ENCODE measurements at places on chromosomes 11 and 22.
A peak's percentile ranks its signal among the peaks of the same experiment; 100 is the strongest.

DNA sequence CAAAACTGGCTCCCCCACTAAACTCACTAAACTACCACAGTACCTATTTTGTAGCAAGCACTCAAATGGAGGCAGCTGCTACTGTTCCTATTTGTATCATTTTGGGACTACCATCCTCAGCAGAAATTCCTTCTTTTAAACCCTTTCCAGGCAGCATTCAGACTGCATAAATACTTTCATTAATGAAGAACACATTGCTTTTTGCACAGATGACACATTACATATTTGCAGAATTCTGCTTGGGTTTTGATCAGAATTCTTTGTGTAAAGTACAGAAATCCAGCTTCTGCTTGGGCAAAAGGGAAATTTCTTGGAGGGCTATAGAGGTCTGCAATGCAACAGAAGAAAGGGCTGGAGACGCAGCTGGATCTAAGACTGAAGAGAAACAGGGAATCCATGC is 24.2 kb downstream of the RBX1 start:
- DNase-seq: peak; percentile 38

- no peak for DNase-seq
These were observed 4.1 kb downstream of the MIF start for GRCh38 chr22:23898006-23898974.

- DNase-seq: no peak
These were observed 68.2 kb upstream of the ISX start for GRCh38 chr22:34997633-34998299.

GRCh38 chr11:77267962-77268361 is 33.5 kb downstream of the GDPD4 start:
- peak; percentile 33 for DNase-seq

DNA sequence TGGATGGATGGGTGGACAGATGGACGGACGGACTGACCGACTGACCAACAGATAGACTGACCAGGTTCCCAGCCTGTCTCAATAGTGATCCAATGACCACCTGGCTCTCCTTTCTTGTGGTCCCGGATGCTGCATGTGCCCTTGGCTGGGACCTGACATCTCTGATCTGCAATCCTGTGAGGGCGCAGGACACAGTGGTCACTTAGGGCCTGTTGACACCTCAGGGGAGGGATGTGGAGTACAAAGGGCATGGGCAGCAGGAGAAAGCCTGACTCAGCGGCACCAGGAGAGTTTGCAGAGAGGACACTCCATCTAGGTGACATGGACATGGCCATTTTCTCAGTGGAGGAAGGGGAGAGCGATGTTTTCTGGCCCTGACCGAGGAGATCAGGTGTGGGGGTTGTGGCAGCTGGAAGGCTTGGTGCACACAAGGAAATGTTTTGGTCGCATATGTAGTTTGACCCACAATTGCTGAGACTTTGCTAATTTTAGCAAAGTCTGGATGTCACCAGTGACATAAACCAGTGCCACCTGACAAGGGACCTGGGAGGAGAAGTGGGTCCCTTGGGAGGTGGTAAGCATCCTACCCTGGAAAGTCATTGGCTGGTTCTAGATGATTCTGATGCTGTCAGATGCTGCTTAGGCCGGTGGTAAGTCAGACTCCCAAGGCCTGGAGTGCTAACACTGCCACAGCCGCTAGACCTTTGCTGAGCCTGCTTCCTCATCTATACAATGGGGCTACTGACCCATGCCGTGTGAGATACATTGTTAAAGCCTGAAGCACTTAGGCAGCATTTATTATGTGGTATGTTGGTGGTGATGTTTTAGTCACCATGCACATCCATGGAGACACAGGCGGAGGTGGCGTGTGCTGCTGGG is 50.7 kb downstream of the CD82 start:
- DNase-seq: no peak

DNA sequence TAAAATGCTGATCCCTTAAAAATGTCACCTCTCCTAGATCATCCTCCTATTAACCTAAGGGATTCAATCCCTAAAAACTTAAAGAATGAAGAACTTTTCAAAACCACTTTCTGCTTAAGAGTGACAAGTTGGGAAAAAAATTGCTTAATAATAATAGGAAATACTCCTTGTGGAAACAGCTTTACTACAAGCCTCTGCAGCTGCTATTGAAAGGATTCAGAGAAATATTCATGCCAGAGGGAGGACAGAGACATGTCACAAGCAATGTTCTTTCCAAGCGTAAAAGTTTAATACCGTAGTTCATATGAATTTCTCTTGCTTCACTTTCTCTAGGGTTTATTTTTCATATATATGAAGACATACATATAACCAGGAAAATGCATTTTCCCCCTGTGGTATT is 98.2 kb downstream of the ARHGAP20 start:
- DNase-seq: no peak

DNA sequence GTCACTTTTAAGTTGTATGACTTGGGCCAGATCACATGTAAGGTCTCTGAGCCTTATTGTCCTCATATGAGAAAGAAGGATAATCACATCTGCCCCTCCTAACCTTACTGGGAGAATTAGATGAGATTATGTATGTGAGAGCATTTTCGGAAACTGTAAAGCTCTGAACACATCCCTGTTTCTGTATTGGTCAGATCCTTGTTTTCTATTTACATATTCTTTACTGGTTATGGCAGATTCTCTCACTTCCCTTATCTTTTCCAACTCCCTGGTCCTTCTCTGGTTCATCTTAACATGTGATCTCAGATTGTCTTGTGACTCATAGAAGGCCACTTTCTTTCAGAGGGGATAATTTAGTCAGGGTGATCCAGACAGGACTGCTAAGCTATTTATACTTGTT is 41.8 kb downstream of the CCDC81 start:
- no peak for DNase-seq

DNA sequence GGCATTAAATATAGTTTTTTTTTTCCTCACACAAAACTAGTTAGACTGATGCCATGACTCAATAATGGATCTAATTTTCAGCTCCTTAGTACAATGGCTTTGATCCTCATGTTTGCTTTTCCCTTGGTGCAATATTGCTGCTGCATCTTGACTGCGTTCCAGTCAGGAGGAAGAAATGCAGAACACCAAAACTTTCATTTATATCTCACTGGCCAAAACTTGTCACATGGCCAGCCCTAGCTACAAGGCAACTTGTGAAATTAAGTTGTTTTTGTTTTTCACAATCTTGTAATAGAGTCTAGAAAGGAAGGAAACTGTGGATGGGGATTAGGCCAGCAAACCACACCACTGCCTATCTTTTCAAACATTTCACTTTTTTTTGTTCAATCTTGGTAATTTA is 36.7 kb downstream of the SMC1B start:
- DNase-seq: no peak

- peak; percentile 20 for DNase-seq
These were observed 1.2 kb downstream of the CSRP3 start for GRCh38 chr11:19200410-19201201.

DNA sequence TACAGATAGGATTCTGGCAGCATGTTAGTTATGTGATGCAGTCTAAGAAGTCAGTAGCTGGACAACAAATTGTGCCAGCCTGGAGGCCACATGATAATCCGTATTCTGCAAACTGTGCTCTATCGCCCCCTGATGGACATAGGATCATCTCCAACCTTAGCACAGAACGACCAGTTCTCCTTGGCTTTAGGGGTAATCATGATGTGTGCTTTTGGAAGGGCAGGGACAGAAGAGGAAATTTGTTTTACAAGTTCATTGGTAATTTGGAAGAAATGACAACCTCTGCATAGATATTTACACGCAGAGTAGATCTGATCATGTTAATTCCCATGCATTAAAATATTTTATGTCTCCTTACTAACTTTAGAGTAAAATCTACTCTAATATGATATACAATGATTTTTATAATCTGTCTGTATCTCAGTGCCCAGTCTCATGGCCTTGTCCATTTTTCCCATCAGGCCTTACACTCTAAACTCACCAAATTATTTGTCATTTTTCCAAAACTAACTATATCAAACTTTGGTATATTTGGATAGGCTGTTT is 12.1 kb downstream of the OR10D3 start:
- peak; percentile 15 for DNase-seq

GRCh38 chr11:111793863-111794262 is 27.7 kb upstream of the PPP2R1B start:
- no peak for DNase-seq

DNA sequence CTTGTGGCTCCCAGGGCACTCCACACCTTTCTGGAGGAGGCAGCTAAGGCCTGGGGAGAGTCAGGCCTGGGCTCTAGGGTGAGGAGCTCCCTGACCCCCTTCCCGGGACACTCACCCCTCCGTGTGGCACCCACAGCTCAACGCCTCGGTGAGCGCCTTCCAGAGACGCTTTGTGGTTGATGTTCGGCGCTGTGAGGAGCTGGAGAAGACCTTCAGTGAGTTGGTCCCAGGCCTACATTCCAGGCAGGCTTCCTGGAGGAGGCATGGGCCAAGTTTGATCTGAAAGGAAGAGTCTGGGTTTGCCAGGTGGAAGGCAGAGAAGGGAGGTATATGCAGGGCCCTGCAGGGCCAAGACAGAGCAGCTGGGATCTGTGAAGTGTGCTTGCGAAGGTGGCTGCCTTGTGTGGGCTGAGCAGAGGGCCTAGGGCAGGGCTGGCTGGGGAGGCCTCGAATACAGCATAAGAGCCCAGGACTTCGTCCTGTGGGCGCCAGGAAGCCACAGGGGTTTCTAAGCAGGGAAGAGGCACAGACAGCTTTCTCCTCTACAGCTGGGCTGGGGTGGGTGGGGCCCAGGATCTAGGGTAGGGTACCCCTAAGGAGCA is 2.9 kb downstream of the TCIRG1 start:
- DNase-seq: no peak

DNA sequence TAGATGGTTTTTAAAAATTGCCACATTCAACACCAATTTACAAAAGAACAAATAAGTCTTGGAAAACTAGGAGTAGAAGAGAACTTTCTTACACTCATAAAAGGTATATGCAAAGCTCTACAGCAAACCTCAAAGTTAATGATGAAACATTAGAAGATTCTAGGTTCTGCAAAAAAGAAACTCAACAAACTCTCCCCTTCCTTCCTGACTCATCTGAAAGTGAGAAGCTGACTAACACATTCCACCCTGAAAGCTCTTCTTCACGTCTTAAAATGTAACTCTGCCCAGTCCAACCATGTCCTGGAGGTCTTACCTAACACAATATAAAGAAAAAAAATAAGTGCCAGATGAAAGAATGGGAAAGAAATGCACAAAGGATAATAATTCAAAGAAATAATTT is 218.9 kb upstream of the ISX start:
- DNase-seq: no peak

- DNase-seq: peak; percentile 90
These were observed 906.9 kb upstream of the RAG2 start for GRCh38 chr11:37504921-37505320.

DNA sequence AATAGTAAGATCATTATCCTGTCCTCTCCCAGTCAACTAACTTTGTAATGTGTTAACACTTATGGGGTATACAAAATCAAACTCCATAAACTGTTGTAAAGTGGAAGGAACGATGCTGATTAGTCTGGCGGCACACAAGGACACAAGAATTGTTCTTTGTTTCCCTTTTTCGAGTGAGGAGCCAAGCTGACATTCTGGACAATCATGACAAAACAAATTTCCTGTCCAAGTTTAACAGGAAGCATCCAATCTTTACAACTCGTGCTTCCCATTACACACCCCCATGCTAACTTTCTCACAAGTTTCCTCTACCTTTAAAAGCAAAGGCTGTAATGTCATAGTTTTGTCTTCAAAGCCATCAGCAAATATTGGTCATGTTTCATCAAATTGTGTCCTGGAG is 20.4 kb upstream of the LDLRAD3 start:
- no peak for DNase-seq

DNA sequence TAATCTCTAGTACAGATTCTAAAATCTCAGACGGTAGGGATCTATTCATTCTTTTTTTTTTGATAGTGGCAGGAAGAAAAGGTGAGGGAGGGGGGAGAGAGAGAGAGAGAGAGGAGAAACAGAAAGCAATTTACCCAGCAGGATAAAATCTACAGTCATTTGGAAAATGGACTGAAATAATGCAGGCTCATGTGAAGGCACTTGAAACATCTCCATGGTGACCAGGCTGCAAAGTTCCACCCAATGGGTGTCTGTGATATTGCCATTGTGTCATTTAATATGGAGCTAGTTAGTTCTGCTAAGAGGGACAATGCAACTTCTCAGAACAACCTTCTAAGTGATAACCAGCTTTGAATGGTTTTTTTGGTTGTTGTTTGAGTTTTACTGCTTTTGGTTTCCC is 165.2 kb upstream of the RAG2 start:
- no peak for DNase-seq

DNA sequence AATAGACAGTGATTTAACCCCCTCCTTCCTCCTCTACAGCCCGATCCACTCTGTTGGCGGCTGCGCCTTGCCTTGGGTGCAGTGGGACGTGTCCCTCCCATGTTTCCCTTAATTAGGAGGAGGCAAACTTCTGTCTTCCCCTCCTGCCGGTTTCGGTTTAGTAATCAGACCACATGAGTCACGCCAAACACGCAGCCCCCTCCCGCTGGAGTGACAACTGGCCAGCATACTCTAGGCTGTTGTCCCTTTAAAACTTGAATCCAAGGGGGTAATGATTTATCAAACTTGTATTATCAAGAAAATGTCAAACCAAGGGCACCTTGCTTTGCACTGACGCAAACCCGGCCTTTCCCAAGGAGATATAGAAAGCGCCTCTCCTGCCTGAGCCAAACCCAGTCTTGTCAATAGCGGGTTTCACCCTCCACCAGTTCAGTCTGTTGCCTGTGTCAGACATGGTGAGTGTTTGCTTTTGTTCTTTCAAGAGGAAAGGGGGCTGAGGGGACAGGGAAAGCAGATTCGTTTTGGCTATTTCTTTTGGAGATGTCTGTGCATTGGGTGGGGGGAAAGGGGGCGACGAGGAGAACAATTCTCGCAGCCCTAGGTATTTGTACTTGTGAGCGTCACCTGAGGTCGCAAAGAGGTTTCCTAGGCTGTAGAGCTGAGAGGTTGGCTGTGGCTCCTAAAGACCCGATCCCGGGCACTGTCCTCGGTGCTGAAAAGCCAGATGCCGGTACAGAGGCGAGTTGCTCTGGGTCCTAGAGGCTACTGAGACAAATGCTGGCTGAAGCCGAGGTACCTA is at the start of gene SLC6A5:
Gene SLC6A5, plus strand, starts transcription at position 388 of the 799 bp plus-strand sequence. Its CDS starts 65 bp downstream, at position 453.
- DNase-seq: peak; percentile 3

DNA sequence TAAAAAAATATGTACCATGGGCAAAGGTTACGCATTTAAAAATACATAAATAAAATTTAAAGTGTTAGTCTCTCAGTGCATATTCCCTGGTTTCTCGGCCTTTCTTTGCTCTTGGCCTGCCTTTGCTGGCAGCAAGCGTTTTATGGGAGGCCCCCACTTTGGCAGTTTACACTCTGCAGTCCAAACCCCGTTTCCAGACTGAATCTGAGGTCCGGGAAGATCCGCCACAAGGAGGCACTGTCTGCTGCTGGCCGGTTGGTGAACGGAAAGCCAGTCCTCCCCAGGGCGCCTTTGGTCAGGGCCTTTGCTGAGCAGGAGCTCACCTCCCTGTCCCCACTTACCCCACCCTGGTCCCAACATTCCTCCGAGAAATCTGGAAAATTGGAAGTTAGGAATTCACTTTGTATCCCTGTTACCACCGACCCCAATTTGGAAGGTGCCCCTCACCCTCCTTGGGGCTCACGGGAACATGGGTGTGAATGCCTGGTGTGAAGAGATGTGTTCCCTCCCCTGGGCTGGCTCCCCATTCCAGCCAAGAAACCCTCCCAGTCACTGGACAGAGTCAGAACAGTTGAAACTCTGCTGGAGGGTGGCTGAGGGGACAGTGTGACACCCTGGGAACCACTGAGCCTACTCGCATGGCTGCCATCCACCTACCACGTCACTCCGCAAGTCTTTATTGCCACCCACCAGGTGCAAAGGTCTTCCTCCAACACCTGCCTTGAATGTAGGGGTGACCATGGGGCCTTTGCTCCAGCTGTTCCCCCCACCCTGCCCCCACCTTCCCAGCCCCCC is 9.4 kb upstream of the SF1 start:
- no peak for DNase-seq

- no peak for DNase-seq
These were observed 12.1 kb downstream of the RTN4R start for GRCh38 chr22:20256027-20256426.
